ENCODE measurements at places on chromosomes 1 and 21.
A peak's percentile ranks its signal among the peaks of the same experiment; 100 is the strongest.

DNA sequence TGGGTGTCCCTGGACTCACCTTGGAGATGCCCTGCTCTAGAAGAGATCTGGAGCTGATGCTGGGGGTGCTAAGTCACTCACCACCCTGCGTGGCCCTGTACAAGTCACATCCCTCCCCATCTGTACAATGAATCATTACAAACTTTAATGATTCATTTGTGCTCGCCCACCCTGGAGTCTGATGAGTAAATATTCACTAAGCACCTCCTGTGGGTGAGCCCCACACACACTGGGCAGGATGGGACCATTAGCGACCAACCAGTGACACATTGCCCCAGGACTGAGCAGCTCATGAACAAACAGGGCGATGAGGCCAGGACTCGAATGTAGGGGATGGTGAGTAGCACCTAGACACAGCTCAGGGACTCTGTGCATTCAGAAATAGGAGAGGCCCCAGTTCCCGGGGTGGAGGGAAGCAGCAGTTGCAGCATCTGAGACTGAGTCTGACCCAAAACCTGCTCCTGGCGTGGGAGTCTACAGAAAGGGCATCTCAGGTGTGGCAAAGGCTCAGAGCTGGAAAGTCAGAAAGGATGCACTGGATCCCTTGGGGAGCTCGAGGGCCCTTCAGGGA lies 18.1 kb upstream of the PDZK1IP1 start:
- DNase-seq: no peak

- DNase-seq: no peak
Observed at GRCh38 chr1:27863538-27863915, 8.8 kb upstream of the THEMIS2 start.

GRCh38 chr1:227587968-227588367 lies 24.6 kb downstream of the ZNF678 start:
- no peak for DNase-seq

- no peak for DNase-seq
Observed at GRCh38 chr1:88774151-88774556, 90.1 kb downstream of the PKN2 start.

DNA sequence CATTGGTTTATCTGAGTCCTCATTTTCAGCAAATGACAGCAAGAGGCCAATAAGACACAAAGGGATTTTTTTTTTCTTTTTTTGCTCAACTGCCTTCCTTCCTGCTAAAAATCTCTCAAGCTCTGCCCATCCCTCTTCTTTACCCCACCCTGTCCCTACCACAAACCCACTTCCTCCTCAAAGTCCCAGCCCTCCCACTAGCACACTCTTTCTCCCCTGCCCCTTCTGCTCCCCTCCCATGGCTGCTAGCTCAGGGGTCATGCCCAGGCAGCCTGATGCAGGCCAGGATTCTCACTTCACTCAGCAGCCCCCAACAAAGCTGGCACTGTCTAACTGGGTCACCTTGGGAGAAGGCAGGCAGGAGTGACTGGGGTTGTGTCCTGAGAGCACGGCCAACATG lies 28.8 kb upstream of the PPP2R5A start:
- no peak for DNase-seq

- DNase-seq: no peak
Observed at GRCh38 chr1:246350745-246351144, 156.3 kb downstream of the SMYD3 start.

GRCh38 chr1:206513312-206514111 lies 6.2 kb downstream of the RASSF5 start:
- DNase-seq: no peak

DNA sequence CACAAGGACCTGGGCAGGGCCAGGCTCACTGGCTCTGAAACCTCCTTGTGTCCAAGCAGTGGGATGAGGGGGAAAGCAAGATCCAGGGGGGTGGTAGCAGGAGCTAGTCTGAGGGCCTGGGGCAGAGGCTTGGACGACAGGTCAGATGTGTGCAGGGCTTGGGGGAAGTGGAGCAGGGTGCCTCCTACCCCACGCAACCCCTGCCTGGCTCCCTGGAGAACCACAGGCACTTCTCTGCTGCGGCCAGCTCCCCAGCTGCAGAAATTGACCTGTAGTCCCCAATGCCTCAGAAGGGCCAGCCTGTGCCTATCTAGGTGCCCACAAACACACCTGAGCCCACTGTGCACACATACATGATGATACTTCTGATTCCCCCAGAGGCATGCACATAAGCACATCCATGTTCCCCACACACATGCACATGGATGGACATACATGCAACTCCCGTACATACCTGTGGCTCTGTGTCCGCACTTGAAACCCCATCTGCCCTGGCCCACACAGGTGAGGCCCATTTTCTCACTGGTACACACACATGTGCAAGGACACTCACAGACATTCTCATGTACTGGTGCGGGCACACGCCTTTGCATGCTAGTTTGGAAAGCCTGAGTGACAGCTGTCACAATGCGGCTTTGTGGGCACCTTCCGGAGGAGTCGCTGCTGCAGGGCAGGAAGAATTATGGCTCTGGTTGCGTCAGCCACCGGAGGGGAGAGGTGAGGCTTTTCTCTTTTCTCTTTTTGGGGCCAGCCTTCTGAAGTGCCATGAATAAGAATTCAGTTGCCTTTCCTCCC lies 247.2 kb upstream of the CSF3R start:
- DNase-seq: no peak

DNA sequence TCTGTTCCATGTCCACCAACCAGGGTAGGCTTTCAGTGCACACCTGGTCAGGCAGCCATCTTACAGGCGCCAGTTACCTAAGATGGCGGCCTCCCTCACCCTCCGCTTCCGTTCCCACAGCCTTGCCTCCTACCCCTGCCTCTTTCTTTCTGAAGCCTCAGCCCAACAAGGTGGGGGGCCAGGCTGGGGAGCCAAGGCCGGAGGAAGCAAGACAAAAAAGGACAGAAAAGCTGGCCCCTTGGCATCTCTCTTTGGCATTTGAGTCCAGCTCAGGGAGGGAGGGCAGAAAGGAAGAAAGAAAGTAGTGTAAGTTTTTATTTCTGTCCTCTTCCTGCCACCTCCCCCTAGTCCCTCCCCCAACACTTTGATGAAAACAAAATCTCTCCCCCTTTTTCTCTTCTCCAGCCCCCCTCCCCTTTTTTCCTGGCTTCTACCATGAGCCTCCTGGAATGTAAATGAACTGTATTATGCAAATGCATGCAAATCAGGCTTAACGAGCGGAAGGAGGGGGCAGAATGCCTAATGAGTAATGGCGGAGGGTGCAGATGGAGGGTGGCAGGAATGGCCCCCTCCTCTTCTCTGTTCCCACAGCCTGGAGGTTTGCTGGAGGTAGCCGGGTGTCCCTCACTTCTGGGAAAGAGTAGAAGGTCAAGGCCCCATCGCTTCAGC lies 43.8 kb downstream of the RHBG start:
- no peak for DNase-seq

GRCh38 chr1:38775175-38775845 lies 84.3 kb downstream of the RRAGC start:
- DNase-seq: no peak

DNA sequence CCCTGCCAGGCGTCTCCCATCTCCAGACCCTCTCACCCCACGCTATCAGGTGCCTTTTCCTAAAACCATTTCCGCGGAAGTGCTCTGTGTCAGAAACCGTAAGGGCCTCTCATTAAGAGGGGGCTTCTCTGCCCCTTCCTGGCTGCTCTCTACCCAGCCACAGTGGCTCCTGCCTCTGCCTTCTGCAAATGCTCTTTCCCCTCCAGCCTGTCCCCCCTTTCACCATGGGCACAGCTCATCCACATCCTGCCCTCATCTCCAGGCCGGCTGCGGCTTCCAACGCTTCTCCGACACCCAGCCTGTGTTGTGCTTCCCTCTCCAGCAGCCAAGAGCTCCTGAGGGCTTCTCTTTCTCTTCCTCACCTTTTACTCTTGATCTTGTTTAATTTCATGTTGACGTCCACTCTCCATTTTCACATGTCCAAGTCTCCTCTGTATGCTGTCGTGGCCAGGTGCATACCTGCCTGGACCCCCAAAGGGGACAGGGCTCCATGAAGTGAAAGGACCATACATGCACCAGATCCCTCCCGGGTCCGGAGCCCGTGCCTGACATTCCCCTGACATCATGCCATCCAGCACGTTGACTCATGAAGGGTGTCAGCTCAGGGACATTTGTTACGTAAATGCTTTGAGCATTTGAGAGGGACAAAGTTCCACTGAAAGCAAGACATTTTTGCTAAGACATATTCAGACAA lies 306.5 kb downstream of the AJAP1 start:
- DNase-seq: no peak

- DNase-seq: no peak
Observed at GRCh38 chr1:211616231-211616964, 37.4 kb upstream of the SLC30A1 start.

DNA sequence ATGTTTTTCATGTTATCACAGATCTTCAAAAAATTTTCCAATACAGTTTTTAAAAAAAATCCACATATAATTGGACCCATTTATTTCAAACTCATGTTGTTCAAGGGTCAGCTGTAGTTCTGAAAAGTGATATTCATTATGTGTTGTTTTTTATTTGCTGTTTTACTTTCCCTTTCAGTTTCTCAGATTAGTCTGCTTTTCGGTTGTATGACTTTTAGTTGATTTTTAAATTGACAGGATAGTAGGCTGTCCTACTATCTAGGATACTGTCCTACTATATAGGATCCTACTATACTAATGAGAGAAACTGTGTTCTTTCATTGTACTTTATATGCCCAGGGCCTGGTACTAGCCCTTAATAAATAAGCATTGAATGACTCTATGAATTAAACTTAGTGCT lies 33.6 kb upstream of the GPR52 start:
- no peak for DNase-seq

GRCh38 chr1:185701650-185702049 lies 32.5 kb upstream of the HMCN1 start:
- no peak for DNase-seq

DNA sequence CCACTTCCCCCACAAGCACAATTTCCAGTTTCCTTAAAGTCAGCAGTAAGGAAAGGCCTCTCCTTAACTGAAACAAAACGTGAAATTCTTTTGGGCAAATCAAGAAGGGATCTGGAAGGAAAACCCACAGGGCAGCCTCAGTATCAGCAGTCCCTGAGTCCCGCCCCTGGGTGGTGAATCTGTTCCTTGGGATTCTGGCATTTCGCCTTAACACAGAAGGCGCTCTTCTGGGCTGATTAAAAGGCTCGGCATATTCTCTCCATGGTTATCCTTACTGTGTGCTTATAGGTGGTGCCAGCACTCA lies 12.2 kb upstream of the RAB4A start:
- DNase-seq: no peak

GRCh38 chr1:61741711-61742619 lies at the start of gene PATJ:
Gene PATJ (plus strand): TSS chr1:61742480. CDS start chr1:61762893, 20,413 bp downstream.
- DNase-seq: peak; percentile 61

DNA sequence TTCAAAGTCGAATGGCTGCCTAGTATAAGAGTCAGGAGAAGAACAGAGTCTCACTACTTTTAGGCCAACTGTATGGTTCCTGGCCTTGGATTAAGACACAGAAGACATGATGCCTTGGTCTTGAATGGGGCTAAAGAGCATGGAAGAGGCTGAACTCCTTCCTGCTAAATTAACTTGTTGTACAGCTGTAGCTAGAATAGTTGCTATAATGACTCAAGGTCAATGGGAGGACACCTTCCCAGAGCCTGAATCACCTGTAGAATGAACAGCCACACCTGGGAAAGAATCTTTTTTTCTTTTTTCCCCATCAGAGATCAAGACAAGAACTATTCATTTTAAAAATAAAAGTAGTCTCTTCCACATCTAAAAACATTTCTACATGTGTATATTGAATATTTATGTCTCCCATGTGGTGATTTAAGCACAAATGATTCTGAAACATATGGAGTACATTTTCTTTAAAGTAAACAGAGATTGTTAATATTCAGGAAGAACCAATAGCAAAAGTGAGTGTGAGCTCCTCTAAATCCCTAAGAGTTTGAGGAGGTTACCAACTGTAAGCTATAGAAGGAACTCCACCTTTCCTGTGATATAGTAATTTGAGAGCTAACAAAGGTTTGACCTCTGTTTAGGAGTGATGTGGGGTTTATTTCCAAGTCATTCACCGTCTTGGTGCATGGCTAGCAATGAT lies 191.3 kb downstream of the TGFB2 start:
- no peak for DNase-seq

GRCh38 chr1:67489643-67490042 lies 59.4 kb upstream of the SERBP1 start:
- no peak for DNase-seq

DNA sequence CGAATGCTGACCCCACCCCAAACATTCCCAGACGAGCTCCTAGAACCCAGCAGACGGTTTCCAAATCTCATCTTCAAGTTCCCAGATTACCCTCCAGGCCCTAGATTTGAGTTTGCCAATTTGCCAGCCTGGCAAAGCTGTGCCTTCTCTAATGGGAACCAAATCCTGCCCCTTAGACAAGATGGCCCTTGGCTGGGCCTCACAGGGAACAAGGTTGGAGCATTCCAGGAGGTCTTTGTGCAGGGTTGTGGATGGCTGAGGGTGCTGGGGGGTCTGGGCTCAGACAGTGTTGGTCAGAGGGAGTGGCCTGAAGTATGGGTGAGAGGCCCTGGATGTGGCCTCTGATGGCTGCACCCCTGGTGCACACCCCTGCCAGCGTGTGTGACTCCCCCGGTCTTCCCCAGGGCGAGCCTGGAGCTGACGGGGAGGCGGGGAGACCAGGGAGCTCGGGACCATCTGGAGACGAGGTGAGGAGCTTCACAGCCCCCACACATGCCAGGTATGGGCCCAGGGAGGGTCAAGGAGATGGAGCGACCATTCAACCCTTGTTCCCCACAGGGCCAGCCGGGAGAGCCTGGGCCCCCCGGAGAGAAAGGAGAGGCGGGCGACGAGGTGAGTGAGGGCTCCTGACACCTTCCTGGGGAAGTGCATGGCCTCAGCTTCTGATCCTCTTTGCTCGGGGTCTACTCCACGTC lies 10.2 kb downstream of the COL6A1 start:
- DNase-seq: no peak

DNA sequence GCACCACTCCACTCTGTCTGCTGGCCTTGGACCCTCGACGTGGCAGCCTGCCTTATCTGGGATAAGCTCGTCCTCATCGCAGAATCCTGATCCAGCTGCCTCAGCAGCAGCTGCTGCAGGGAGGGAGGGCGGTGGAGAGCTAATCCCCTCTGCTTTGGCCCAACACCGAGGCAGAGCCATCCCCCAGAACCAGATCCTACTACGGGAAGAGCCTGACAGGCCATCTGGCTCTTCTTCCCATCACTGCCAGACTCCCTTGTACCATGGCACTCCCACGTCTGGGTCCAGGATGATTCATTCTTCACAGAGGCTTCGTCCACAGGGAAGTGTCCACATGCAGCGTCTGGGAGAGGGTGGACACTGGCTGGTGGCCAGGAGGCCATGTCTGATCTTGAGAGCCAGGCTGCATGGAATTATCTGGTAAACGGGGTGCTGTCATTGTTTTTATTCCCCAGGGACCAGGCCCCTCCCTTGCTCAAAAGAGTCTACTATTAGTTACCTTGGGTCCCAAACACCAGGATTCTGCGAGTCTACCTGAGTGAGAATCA lies 14.6 kb upstream of the PKP1 start:
- DNase-seq: no peak
